ENCODE measurements at places on chromosomes 5 and 9. TPM values are rescaled to one million over a fixed set of nuclear protein-coding genes. Genes with fewer than 3 reads are reported as not detected.

Gene GDF9
- total RNA-seq, result 0.39 TPM

Gene SCAI
- total RNA-seq, result 13.9 TPM

Gene C9orf153
- 1.4 TPM for total RNA-seq

Gene HTR1A
- total RNA-seq, result not detected

Gene PCDHGC4
- 2.8 TPM for total RNA-seq

Gene PRR16
- 10.5 TPM for total RNA-seq

Gene SUSD3
- total RNA-seq, result 3.8 TPM

Gene SPATA31E1
- not detected for total RNA-seq

Gene GOLM1
- 29.4 TPM for total RNA-seq

Gene BARHL1
- not detected for total RNA-seq

Gene SPINK6
- not detected for total RNA-seq

Gene PGM5
- 118 TPM for total RNA-seq

DNA sequence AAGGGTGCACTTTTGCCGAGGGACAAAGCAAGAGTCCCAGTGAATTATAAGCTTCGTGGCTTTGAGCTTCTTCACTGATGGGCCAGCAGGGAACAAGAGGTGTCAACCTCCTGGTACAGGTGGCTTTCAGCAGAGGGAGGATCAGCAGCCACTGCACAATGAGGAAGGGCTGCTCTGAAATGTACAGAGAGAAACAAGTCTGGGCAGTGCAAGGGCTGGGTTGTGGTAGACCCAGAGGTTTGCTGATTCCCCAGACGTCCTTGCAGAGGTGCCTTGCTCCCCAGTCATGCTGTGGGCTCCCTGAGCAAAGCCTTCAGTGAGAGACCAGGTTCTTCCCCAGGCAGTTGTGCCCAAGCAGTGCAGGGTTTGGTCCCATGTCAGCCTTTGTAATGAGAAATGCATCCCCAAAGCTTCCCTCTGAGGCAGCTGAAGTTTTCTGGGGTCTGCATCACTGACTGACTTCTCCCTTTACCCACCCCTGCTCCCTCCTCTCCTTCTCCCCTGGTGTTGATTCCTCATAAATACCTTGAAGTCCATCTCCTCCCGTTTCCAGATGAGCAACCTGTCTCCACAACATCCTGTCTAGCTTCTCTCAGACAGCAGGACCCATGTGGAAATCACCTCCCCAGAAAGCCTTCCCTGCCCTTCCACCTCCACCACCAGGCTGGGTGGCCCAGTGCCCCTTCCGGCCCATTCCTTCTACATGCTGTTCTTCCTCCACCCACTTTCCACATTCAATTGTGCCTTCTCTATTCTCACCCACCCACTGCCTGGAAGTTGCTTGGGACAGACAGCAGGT, 599.6 kb upstream of the ADAMTS16 start:
- no peak for DNase-seq

DNA sequence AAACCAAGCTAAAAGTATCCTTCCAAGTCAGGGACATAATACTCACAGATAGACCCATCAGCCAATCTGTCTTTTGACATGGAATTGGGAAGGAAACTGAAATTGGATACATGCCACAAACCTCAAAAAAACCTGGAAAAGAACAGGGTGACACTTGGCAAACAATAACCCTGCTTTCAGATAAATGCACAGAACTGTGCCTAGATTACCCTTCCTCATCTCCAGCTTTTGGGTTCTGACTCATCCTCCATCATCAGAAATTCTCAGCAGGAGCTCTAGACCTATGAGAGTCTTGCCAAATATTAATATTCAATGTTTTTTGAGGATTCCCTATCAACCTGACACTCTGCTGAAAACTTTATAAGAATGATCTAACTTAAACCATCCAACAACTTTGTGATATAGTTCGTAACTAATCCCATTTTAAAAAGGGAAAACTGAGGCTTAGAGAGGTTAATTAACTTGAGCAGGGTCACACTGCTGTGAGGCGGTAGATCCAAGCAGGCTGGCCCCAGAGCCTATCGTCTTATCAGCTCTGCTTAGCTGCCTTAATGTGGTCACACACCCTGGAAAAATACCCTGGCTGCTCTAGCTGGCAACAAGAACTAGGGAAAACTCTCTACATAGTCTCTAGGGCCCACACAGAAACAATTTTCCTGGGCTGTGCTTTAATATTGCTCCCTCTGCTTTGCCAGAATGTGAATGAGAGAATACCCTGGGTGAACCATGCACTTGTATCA, 157.0 kb upstream of the TRPC7 start:
- DNase-seq, result no peak

DNA sequence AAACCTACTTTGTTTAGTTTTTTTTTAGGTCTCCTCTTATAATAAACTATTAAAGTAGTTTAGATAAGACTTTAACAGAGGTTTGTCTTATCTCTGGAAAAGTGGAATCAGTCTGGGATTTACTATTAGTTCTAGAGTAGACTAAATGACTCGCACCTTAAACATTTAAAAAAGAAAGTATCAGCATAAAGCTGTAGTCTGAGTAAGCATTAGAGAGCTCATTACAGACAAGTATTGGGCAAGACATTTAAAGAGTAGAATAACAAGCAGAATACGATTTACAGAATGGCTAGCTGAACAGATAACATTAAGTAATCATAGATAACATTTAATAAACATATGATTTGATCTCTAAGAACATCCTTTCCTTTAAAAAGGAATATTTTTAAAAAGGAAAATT, 226.0 kb upstream of the DMAC1 start:
- no peak for DNase-seq

DNA sequence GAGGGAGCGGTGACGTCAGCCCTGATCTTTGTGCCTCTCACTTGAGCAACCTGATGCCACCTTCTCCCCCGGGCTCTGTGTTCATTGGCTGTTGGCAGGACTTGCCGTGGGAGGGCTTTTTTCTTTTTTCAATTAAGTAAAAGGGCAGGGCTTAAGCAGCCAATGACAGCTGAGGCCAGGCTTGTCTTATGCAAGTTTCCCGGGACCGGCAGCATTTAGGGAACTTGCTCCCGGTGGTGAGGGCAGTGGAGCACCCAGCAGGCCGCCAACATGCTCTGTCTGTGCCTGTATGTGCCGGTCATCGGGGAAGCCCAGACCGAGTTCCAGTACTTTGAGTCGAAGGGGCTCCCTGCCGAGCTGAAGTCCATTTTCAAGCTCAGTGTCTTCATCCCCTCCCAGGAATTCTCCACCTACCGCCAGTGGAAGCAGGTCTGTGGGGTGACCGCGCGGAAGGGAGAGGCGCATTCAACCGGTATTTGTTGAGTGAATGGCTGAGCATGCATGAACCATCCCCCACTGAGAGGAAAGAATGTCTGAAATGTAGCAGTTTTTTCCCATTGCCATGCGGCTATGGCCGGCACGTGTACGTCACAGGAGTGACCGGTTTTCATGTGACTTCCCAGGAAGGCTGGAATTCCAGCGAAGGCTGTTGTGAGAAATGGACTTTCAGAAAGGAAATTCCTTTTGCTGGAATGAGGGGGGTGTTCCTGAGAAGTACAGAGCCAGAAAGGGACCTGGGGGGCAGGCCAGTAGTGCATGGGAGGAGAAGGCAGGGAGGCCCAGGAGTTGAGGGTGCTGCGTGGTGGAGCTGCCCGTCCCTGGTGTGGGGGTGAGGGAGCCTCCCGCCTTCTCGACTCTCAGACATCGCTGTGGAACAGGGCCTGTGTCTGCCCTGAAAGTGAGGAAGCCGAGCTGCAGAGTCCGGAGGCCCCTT, 29.0 kb downstream of the PTGES2 start:
- DNase-seq, result peak; percentile 97

DNA sequence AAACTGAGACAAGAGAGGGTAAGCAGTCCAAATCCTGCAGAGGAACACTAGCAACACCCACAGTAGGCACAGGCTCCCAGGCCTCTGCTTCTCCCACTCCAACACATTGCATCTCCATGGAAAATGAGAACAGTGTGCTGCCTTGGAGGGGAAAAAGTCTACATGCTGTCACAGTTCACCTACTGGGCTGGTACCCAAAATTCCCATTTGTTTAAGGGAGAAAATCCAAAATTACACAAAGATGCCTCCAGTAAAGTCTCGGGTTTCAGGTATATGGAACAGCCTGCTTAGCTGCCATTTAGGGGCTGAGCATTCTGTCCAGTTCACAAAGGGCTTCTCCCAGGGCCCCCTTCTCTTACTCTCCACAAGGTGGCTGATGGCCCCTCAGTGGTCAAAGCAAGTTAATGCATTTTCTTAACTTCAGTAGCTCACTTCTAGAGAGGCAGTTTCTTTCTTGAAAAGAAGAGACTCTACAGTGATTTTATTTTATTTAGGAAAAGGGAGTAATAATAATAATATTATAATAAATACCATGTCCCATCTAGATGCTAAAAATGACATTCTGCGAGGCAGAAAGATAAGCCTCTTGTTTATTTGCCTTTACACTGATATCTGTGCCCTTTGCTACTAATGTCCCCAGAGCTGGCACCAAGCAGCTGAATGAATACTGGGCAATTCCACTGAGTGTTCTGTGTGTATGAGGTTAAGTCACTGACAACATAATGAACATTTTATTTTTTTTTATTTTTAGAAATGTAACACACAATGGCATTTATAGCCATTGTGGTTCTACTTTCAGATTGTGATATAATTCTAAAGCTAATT, 89.4 kb downstream of the RGS7BP start:
- no peak for DNase-seq

- DNase-seq, result no peak
Observed at GRCh38 chr9:117772960-117773359, 68.8 kb downstream of the TLR4 start.

- DNase-seq, result no peak
Observed at GRCh38 chr5:73104326-73104725, 16.0 kb upstream of the TMEM171 start.

GRCh38 chr9:20988671-20989315, 42.6 kb downstream of the HACD4 start:
- DNase-seq, result no peak

DNA sequence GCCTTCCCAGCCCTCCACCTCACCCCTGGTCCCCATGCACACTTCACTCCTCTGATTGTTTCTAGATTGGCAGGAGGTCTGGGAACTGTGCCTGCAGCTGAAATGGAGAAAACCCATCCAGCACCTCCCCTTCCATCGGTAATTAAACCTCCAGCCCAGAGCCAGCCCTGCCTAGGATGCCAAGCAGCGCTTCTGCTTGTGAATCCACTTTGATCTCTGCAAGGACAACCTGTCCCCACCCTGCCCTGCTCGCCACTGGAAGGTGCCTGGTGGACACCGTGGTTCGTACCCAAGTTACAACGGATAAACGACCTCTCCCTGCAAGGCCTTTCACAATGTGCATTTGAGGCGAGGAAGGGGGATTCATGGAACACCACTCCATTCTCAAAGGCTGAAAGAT, 50.6 kb downstream of the IRX2 start:
- DNase-seq, result no peak

DNA sequence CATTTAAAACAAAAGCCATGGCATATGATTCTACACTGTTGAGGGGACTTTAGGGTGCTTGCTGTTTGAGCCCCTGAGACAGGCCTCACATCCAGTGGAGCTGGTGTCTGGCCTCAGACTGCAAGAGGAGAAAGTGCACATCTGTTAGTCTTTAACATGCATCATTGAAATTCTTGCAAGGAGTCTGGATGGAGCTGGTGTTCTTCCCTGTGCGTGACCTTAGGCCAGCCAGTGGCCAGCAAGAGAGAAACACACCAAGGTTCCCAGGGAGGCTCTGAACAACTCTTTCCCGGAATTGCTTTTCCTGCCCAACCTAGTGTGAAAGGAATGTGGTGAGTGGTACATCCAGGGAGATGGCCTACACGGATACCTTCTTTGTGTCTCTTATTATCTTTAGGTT, 282.8 kb upstream of the TNC start:
- DNase-seq, result no peak

- DNase-seq, result no peak
Observed at GRCh38 chr9:26723486-26723885, 169.1 kb downstream of the CAAP1 start.

DNA sequence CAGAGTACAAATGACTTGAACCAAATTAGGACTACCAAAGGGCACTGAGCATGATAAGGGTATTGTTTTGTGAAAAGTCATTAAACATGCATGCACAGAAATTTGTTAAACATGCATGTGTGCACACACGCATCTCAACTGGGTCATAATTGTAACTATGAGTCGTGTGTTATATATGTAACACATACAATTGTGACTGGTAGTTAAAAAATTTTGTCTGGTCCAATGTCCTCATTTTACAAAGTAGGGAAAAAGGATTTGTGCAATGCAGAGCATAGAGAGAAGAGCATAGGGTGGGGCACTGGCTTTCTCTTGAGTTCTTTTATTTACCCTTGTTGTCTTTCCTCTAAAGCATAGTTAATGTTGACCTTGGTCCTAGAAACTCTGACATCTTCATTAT, 19.3 kb upstream of the IGFBPL1 start:
- DNase-seq, result no peak

DNA sequence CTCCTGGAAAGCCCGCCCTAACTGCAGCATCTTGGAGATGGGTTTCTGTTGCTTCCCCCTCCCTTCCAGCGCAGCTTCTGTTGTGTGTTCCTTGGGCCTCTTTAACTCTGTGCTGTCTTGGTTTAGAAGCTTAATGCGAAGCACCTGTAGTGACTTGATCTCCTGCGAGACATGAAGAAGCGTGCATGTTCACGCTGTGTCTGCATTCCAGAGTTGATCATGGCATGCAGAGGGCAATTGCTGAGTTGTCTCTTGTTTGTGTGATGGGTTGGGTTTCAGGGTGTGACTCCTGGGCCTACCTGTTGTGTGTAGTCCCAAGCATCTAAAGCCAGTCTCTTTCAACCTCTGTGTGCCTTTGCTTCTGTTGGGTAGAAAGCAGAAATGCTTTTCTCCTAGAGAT, 155.6 kb downstream of the SMARCA2 start:
- no peak for DNase-seq

DNA sequence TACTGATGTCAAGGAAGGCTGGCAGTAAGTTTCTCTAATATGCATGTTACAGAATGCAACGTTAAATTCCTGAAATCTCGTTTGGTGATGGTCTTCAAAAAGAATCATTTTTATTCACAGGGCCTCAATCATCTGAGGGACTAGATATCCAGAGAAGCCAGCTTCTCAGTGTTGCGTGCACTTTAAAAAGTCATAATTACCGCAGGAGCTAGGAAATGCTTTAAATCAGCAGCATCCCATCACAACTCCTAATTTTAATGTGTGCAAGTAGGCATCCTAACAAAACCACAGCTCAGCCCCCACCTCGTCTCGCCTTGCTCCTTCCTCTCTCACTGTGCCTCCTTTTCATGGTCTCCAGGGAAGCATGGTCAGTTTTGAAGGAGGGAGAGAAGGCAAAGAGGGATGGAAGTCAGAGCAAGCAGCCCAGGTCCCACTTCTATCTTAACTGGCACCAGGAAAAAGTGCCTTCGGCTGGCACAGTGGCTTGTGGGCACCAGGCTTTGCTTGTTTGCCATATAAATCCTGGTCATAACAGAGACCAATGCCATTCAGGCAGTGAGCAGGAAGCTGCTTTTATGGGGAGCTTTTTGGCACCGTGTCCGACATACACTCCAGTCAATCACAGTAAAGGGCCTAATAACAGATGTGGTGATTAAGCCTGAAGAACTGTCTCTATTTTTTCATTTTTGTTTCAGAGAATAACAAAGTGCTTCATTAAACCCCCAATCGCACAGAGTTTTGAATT, 21.4 kb downstream of the MEGF10 start:
- no peak for DNase-seq

GRCh38 chr5:98604721-98605425, 168.6 kb upstream of the RGMB start:
- no peak for DNase-seq
